ENCODE measurements at places on chromosomes 12 and 14.

DNA sequence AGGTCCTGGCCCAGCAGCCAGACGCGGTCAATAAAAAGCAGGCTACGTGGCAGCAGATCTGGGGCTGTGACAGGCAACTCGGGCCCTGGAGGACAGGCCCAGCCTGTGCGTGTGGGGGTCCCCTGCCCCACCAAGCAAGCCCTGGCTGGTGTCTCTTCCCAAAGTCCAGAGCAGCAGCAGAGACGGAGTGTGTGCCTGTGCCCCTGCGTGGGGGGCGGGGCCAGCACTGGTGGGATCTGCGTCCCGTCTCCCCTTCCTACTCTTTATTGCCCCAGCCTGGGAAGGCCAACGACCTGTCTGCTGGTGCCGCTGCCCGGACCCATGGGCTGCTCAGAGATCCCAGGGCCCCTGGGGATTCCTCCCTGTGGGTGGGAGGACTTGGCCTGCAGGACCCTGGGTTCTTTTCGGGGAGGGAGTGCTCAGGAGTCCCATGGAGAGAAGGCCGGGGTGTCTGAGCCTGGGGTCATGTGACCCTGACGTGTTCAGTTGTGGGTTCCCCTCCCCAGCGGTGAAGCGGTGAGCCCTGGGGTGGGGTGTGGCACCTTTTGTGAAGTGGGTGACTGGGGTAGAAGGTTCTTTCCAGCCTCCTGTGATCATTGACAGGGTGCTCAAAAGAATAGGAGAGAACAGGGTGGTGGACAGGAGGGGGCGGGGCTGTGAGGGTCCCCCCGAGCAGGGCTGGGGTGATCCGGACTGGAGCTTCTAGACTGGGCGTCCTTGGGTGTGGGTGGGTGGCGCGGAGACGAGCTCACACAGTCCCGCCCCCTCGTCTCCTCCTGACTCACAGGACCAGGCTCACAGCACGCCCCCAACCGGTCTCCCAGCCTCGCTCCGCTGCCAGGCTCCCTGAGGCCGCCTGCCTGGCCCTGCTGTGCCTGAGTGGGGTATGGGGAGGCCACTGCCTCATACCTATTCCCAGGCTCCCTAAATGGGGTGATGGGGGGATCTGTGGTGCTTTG is 22.4 kb downstream of the ASPG start:
- DNase-seq = no peak

DNA sequence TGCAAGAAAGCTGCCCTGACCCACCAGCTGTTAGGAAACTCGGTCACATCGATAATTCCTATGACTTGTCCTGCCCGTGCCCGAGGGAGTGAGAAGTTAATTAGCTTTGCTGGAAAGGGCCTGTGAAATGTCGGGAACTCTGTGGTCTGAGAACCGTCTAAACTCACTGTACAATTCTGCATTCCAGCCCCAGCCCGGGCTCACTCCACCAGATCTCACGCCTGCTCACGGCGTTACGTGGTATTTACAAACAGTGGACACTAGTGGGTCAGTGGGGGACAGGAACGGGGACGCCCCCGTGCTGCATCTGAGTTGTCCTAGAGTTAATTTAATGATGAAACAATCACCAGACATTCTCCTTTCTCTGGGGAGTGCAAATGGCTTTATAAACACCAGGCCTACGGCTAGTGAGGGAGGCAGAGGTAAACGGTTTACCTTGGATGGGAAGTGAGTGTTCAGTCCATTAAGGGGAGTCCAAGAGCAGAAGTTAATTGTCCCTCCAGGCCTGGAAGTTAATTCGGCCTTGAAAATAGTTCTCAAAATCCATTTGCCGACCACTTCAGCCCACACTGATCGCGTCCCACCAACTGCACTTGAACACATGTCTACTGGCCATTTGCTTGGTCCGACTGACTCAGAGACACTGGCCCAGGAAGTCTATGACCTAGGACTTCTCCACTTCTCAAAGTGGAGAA is 93.5 kb upstream of the MED13L start:
- DNase-seq = no peak

GRCh38 chr14:50947446-50947845 is 3.2 kb upstream of the PYGL start:
- no peak for DNase-seq

- DNase-seq = no peak
Measured at GRCh38 chr12:15632708-15633107, 156.5 kb downstream of the EPS8 start.

- peak; percentile 84 for DNase-seq
Measured at GRCh38 chr14:51828017-51828797, 32.2 kb upstream of the GNG2 start.

GRCh38 chr12:4118601-4119156 is 154.9 kb upstream of the CCND2 start:
- DNase-seq = peak; percentile 60

GRCh38 chr12:40988355-40988754 is 199.8 kb upstream of the PDZRN4 start:
- DNase-seq = no peak

DNA sequence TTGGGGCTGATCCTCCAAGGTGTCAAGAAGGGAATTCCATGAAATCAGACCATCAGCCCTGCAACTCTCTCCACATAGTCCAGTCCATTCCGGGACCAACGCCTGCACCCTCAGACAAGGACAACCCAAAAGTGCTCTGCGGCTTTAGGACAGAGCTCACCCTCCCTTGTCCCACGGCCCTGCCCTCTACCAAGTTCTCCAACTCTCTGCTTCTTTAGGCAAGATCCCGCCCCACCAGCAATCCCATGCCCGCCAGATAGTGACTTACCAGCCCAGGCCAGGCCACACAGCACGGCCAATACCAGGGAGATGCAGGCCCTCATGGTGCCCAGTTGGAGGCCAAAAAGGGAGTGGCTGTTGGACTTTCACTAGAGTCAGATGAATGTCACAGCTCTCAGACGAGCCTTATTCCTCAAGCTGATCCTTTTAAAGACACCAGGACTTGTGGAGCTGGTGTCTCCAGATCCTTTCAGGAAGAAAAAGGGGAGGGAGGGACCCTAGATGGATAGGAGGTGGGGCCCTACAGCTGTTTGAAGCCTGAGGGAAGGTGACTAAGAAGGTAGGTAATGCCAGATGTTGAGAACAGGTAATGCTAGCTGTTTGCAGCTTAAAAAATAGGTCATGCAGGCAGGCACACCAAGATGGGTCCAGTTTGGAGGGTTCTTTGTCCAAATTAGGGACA is at the start of gene ENDOU:
Gene ENDOU, minus strand, starts transcription at position 400 of the 682 bp plus-strand sequence. Its CDS starts 77 bp downstream, at position 323.
- no peak for DNase-seq

- no peak for DNase-seq
Measured at GRCh38 chr12:9391815-9392214, 183.6 kb upstream of the PZP start.

DNA sequence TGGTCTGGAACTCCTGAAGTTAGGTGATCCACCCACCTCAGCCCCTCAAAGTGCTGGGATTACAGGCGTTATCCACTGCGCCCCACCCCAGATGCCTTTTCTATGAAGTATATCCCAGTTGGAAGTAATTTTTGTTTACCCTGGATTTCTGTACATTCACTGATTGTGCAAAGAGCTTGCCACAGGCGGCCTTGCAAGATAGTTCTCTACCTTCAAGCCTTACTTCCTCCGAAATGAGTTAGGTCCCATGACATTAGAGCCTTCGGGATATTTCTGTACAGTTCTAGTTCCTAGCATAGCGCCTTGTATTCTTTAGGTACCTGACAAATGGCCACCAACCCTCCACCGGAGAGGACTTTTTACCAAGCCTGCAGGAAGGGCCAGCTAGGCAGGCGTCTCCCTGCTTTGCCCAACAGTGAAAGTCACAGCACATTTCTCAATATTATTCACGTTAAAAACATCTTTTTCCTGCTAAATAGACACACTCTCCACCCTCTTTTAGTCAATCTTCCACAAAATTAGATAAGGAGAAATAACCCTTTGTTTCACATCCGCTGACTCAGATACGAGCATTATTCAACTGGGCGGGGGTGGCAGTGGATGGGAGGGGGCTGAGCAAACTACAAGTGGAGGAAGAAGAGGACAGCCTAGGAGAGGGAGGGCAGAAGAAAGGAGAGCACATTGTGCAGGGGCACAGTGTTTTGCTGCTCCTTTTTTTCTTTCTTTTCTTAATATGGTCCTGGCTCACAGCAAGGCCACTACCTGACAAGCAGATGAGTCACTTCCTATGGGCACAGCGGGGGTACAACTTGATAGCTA is 40.0 kb upstream of the CAPRIN2 start:
- peak; percentile 44 for DNase-seq

DNA sequence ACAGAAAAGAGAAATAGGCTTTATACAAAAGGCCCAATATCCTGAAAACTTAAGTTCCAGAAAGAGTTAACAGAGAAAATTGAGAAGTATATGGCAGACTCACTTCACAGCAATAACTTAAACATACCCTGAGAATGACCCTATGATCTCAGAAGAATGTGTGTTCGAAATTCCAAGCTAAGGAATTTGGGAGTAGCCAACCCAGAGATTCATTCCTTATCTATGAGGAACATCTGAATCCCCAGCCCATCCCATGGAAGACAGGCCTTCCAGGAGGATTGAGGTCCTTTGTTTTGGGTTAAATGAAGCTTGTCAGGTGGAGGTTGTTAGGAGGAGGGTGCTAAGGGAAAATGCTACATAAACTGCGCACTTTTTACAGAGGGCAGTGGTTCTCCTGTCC is 7.5 kb upstream of the SAV1 start:
- DNase-seq = no peak

DNA sequence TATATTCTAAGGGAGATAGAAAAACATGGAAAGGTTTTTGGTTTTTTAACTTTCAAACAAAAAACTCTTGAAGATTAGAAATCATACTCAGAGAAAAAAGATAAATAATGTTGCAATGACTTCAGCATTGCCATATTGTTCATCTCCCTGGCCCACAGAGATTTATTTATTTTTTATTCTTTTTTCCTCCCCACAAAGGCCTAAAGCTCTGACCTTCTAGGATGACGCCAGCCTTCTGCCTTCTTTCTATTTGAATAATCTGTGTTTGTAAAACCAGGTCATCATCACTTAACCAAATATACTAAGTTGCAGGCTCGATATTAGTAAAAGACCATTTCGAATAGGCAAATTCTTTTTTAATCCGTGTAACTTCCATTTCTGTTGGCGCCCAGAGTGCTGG is 4.4 kb upstream of the DCP1B start:
- no peak for DNase-seq

DNA sequence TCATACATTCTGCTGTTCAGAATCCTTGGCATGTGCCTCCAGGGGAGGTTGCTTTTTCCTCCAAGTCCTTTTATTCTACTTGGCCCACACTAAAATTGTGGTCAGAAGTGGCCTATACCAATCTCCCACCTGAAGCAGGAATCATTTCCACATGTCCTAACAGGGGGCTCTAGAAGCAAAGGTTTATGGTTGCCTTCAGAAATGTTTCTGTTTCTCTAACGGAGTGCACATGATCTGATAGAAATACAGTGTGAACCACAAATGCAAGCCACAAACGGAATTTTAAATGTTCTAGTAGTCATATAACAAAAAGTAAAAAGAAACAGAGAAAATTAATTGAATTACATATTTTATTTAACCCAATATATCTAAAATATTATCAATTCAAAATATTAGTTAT is 4.0 kb downstream of the PTGER2 start:
- DNase-seq = no peak

- no peak for DNase-seq
Measured at GRCh38 chr12:48750215-48750614, 33.7 kb upstream of the CCNT1 start.

- DNase-seq = no peak
Measured at GRCh38 chr12:92847368-92847767, 81.7 kb downstream of the EEA1 start.

- DNase-seq = no peak
Measured at GRCh38 chr12:72035625-72036024, 97.0 kb downstream of the TPH2 start.

GRCh38 chr14:89093083-89093730 is 268.8 kb downstream of the TTC8 start:
- DNase-seq = no peak

DNA sequence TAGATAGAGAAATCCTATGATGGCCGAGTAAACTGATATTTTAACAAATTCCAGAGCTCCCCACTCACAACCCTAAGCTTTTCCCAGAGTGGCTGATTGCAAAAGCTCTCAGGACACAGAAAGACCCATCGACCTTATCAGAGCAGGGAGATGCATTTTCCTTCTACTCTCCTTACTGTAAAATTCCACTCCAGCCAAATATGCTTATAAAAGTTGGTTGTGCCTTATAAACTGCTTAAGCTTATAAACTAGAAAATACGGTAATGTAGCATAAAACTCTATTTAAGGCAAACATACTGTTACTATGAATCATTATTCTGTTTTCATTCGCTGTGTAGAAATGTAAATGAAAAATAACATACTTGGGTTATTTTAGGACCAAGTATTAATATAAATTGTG is 41.6 kb upstream of the TRHDE start:
- DNase-seq = no peak

- DNase-seq = no peak
Measured at GRCh38 chr12:2919249-2919648, 28.6 kb downstream of the TULP3 start.

DNA sequence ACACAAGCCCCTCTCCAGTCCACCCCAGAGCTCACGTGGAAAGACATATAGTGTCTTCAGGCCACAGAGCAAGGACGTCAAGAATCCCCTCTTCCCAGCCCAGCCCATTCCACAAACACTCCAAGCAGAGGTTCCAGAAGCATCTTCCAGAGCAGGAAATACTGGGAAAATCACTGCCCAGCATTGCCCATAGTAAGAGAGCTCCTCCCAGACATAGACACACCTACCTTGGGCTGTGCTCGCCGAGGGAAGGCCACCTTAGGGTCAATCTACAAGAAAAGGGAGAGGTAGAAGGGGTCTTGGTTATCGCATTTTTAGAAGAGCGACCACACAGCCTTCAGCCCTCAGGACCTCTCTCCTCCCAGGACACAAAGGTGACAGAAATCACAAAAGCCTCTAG is 4.5 kb downstream of the MSI1 start:
- DNase-seq = no peak

- DNase-seq = no peak
Measured at GRCh38 chr14:90375934-90376333, 20.9 kb upstream of the CALM1 start.

- no peak for DNase-seq
Measured at GRCh38 chr12:64157110-64157509, 65.0 kb downstream of the KICS2 start.

DNA sequence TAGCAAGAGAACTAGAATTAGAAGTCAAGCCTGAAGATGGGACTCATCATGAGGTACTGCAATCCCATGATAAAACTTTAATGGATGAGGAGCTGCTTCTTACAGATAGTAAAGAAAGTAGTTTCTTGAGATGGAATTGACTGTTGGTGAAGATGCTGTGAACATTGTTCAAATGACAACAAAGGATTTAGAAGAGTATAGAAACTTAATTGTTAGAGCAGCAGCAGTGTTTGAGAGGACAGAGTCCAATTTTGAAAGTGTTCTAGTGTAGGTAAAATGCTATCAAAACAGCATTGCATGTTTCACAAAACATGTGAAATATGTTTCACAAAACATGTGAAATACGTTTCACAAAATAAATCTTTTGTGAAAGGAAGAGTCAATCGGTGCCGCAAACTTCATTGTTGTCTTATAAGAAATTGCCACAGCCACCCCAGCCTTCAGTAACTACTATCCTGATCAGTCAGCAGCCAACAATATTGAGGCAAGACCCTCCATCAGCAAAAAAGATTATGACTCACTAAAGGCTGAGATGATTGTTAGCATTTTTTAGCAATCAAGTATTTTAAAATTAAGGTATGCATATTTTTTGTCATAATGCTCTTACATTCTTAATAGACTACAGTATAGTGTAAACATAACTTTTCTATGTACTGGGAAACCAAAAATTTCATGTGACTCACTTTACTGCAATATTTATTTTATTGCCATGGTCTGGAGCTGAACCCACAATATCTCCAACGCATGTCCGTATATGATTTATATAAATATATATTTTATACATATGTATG is 173.4 kb upstream of the BMP4 start:
- no peak for DNase-seq

Measured in activated CD4-positive, alpha-beta T cell treated with anti-CD3 and anti-CD28 coated beads for 48 hours (primary cell).